Esophagus muscularis mucosa (tissue), 4 donors: ENCODE measurements at places on chromosomes 4 and X. TPM values are rescaled to one million over a fixed set of nuclear protein-coding genes. Genes with fewer than 3 reads are reported as not detected.

GRCh38 chr4:182918044-182918607 is 940 bp upstream of the DCTD start:
- no peak for DNase-seq

The PCDH19 gene
- 1.2 TPM for total RNA-seq

The FGF5 gene
- total RNA-seq = 4.2 TPM

The NRK gene
- total RNA-seq = 3.9 TPM

The TACR3 gene
- total RNA-seq = under 0.01 TPM

DNA sequence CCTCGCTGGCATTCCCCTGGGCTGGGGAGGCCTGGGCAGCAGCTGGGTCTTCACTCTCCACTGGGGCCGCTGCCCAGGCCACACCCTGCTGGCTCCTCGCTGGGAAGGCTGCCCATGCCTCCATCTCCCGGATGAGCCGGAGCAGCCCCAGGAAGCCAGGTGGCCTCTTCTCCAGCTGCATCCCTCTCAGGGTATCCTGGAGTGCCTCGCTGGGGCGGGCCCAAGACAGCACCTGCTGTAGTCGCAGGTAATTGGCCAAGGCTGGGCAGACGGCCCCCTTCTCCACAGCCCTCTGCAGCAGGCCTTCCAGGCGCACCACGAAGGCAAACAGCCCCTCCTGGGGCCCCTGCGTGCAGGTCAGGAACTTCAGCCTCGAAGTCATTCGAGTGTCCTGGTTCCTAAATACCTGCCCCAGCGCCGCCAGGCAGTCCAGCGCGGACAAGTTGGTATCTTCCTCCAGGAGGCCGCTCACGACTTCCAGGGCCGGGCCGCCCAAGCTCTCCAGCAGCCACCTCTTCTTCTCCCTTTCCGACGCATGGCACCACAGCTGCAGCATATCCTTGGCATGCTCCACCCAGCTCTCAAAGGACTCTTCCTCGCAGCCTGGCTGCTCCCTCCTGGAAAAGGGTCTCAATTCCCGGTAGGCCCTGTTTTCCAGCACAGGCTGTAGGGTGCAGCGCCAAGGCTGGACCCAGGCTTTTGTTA is 3.7 kb downstream of the PNMA6E start:
- no peak for DNase-seq

DNA sequence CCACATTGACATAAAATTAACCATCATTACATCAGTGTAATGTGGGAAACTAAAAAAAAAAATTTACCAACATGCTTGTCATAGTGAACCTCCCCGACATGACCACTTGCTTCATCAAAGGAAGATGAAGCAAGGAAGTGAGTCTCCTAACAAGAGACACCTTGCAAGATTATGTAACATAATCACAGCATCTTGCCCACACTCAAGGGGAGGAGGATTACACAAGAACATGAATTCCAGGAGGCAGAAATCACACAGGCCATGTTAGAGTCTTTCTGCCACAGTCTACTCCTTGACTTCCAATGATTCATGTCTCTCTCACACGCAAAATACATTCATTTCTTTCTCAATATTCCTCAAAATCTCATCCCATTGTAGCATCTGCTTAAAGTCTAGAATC is 93.3 kb downstream of the AKAP4 start:
- no peak for DNase-seq

DNA sequence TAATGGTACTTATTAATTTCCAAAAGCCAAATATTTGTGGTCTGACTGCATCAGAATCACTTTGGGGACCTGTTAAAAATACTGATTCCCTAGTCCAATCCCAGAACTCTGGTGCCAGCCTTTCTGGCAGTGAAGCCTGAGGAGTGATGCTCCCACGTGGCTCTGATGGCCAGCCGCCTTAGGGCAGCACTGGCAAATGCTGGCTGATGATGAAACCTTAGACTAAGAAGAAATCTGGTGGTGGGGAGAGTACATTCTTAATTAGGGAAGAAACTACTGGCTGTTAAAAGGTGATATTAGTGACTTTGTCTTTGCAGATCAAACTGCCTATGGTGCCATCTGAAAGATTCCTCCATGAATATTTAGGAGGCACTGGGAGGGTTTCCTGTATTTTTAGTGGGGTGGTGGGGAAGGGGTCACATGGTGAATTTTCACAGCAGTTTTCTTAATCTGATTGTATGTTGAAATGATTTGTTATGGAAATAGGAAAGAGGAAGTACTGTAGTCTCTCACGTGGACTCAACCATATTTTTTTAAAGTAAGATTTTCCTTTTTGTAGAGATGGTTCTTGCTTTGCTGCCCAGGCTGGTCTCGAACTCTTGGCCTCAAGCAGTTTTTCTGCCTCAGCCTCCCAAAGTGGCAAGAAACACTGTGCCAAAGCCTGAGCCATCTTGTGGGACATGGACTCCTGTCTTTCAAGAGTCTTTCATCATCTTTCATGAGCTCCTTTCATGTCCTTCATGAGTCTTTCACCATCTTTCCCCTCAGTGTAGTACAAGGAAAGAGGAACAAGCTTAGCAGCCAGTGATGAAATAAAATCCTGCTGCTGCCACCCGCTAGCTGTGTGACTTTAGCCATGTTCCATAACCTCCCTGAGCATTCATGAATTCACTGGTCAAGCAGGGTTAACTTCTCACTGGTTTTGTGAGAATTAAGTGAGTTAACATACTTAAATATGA is 90.8 kb downstream of the ZNF330 start:
- no peak for DNase-seq

DNA sequence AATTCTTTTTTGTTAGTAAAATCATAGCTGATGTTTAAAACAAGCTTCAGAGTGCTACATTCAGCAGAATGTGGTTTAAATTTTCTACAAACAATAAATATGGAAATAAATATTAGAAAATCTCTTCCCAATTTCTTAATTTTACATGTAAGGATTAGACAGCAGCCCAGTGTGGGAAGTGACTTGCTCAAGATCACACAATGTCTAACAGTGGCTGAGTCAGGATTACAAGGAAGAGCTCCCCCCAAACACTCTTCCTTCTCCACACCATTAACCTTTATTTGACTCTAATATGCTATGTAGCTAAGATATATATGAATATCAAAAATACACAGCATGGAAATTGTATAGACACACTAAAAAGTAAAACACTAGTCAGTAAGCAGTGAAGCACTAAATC is 59.5 kb downstream of the SLC10A7 start:
- no peak for DNase-seq

The PLXNA3 gene
- total RNA-seq = 5.0 TPM

The PDS5A gene
- total RNA-seq = 51.3 TPM

DNA sequence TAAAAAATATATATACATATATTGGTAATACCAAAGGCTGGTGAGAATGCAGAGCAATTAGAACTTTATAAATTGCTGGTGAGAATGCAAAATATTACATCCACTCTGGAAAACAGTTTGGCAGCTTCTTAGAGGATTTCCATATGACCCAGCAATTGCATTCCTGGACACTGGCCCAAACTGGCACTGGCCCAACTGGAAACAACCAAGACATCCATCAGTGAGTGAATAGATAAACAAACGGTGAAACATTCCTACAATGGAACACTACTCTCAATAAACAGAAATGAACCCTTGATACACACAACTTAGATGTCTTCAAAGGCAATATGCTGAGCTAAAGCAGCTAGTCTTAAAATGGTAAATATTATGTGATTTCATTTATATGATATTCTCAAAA is 524.2 kb downstream of the IQCM start:
- no peak for DNase-seq

GRCh38 chrX:42988700-42989099 is 210.7 kb upstream of the PPP1R2C start:
- DNase-seq = no peak

The NUDT11 gene
- total RNA-seq = 3.4 TPM

The MECP2 gene
- 70.3 TPM for total RNA-seq

DNA sequence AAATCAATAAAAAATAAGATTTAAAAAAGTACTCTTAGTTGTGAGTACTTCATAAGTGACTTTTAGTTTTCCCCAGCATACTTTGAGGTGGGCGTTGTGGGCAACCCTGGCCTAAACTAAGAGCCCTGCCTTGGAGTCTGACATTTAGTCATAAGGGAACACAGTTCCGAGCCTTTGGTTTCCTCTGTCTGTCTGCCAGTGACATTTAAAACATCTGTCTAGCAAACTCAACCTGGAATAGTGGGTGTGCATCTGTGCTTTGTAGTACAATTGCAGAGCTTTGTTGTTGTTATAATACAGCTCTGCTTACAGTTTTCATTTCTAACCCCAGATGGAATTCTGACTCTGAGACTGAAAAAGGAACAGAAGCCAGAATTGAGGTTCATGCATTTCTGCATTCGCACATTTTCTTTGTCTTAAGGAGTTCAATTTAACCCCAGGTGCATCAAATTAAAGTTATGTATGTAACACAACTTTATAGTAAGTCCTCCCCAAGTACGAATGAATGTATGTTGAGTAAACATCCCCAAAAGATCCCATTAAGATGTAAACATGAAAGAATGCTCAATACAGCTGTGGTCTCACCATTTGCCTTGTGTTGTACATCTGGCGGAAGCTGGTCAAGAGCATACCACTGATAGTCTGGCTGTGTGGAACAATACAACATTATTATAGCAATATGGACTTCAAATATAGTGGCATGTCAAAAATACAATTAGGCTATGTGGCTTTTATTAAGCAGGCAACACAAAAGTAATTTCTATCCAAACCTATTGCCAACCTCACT is 25.9 kb downstream of the TNIP3 start:
- DNase-seq = no peak

The RPL9 gene
- 6,543 TPM for total RNA-seq

- DNase-seq = no peak
Observed at GRCh38 chr4:89800012-89800516, 36.9 kb downstream of the SNCA start.

The FRG1 gene
- 40.0 TPM for total RNA-seq
